ENCODE measurements at places on chromosomes 12 and 14. TPM values are rescaled to one million over a fixed set of nuclear protein-coding genes. Genes with fewer than 3 reads are reported as not detected.

SLIRP gene
- total RNA-seq, result 84.4 TPM

TBC1D30 gene
- total RNA-seq, result 4.1 TPM

IFT81 gene
- 11.4 TPM for total RNA-seq

C14orf119 gene
- 37.6 TPM for total RNA-seq

ZNF385A gene
- total RNA-seq, result 27.6 TPM

ARHGEF25 gene
- total RNA-seq, result 73.0 TPM

SIX1 gene
- total RNA-seq, result 10.6 TPM

CLEC14A gene
- 36.8 TPM for total RNA-seq

KRT80 gene
- total RNA-seq, result 0.12 TPM

BIN2 gene
- 11.7 TPM for total RNA-seq

CTSG gene
- 3.6 TPM for total RNA-seq

YARS2 gene
- 11.5 TPM for total RNA-seq

ALDH2 gene
- 134 TPM for total RNA-seq

PLEKHG3 gene
- total RNA-seq, result 46.5 TPM

TAS2R50 gene
- 3.3 TPM for total RNA-seq

MIPOL1 gene
- total RNA-seq, result 20.6 TPM

PDE3A gene
- 99.3 TPM for total RNA-seq

GRCh38 chr12:94705676-94706075 is 55.3 kb upstream of the TMCC3 start:
- peaks cover 2% of the 10 kb centered on the region for H3K4me1 ChIP-seq
- H3K4me3 ChIP-seq, result no peak overlapping the region
- H3K36me3 ChIP-seq, result no peaks in the 10 kb centered on the region
- H3K27me3 ChIP-seq, result no peaks in the 10 kb centered on the region
- no peak for DNase-seq

DNA sequence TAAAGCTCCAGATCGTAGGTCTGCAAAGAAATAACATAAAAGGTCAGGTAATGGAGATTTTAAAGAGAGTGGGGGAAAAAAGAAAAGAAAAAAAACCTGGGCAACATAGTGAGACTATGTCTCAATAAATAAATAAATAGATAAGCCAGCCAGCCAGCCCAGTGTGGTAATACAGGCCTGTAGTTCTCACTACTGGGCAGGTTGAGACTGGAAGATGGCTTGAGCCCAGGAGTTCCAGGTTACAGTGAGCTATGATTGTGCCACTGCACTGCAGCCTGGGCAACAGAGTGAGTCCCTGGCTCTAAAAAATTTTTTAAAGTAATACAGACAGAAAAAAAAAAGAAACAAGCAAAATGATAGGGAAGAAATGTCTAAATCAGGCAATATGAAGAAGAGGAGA is 43.2 kb upstream of the BBS10 start:
- no peaks in the 10 kb centered on the region for H3K36me3 ChIP-seq
- no peak for DNase-seq
- no peaks in the 10 kb centered on the region for H3K4me1 ChIP-seq
- H3K27ac ChIP-seq, result no peak overlapping the region

DNA sequence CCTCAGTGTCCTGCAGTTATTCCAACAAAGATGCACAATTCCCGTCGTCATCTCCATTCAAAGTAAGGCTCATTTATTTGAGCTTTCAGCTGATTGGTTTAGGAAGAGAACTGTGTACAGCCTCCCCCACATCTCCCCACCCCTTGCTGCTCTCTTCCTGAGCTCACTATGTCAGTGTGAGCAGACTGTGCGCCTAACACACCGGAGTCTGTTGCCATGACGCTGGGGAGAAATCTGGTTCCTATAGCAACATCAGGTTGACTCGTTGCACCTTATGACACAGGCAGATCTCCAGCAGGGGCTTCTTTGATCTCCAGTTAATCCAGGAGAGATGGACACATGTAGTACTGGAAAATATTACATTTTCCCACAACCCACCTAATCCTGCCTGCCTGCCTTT is 319.4 kb downstream of the CACNA1C start:
- no peak overlapping the region for H3K27ac ChIP-seq
- no peaks in the 10 kb centered on the region for H3K27me3 ChIP-seq
- no peak overlapping the region for H3K4me3 ChIP-seq
- H3K36me3 ChIP-seq, result no peaks in the 10 kb centered on the region
- DNase-seq, result no peak

- no peak overlapping the region for H3K4me3 ChIP-seq
- no peaks in the 10 kb centered on the region for H3K36me3 ChIP-seq
These were observed 33.2 kb upstream of the FAM222A start for GRCh38 chr12:109680264-109681005.

DNA sequence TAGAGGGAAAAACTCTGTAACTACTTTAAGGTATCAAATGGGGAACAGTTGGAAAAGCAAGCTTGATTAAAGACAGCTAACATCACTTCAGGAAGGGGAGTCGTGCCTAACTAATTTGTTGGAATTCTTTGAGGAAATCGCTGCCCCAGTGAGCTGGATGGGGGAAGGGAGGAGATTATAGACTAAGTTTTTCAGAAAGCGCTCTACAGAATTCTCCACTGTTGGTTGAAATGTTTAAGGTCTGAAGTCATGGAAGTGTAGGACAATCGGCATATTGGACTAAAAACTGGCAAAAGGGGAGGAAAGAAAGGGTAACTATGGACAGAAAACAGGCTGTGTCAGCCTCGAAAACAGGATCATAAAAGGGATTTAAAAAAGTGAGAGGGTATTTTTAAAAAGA is 229.9 kb upstream of the HMGA2 start:
- no peaks in the 10 kb centered on the region for H3K27me3 ChIP-seq
- H3K4me3 ChIP-seq, result no peak overlapping the region
- no peak overlapping the region for H3K27ac ChIP-seq
- H3K36me3 ChIP-seq, result no peaks in the 10 kb centered on the region

- no peaks in the 10 kb centered on the region for H3K4me1 ChIP-seq
- no peak for DNase-seq
- no peaks in the 10 kb centered on the region for H3K36me3 ChIP-seq
- no peaks in the 10 kb centered on the region for H3K27me3 ChIP-seq
- no peak overlapping the region for H3K27ac ChIP-seq
- no peak overlapping the region for H3K4me3 ChIP-seq
These were observed 27.1 kb upstream of the COL2A1 start for GRCh38 chr12:48031135-48031960.

DNA sequence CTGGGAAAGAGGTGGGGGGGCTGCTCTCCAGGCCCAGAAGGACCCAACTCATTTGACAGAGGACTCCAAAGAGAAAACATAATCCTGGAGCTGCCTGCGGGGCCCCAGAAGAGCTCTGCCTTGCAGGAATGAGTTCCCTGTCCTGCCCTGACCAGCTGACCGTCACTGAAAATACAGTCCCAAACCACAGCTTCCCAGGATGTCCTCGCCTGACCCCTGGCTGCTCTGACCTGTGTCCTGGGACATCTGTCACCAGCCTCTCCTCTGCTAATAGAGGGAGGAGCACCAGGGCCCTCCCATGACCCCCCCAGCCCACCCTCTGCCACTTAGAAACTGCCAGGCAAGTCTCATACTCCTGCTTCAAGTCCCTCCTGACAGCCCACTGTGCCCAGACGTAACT is 9.8 kb downstream of the FIGNL2 start:
- DNase-seq, result no peak
- H3K27ac ChIP-seq, result no peak overlapping the region
- H3K27me3 ChIP-seq, result no peaks in the 10 kb centered on the region
- H3K36me3 ChIP-seq, result no peaks in the 10 kb centered on the region

- DNase-seq, result no peak
- no peaks in the 10 kb centered on the region for H3K36me3 ChIP-seq
- H3K4me3 ChIP-seq, result no peak overlapping the region
- H3K4me1 ChIP-seq, result no peaks in the 10 kb centered on the region
- H3K27me3 ChIP-seq, result no peaks in the 10 kb centered on the region
- no peak overlapping the region for H3K27ac ChIP-seq
These were observed 523.4 kb downstream of the FSCB start for GRCh38 chr14:43983721-43984120.

- no peak overlapping the region for H3K27ac ChIP-seq
- H3K27me3 ChIP-seq, result no peaks in the 10 kb centered on the region
- H3K4me3 ChIP-seq, result no peak overlapping the region
- no peaks in the 10 kb centered on the region for H3K36me3 ChIP-seq
- H3K4me1 ChIP-seq, result no peaks in the 10 kb centered on the region
These were observed 448.1 kb downstream of the ADAMTS20 start for GRCh38 chr12:43103866-43104265.

GRCh38 chr12:50221228-50222008 is 54.2 kb upstream of the CERS5 start:
- peaks cover 4% of the 10 kb centered on the region for H3K4me1 ChIP-seq
- no peaks in the 10 kb centered on the region for H3K36me3 ChIP-seq
- no peaks in the 10 kb centered on the region for H3K27me3 ChIP-seq
- H3K27ac ChIP-seq, result peak overlapping the region; percentile 64
- DNase-seq, result no peak

- no peaks in the 10 kb centered on the region for H3K4me1 ChIP-seq
- peak overlapping the region; percentile 10 for H3K4me3 ChIP-seq
- H3K27me3 ChIP-seq, result no peaks in the 10 kb centered on the region
- no peak overlapping the region for H3K27ac ChIP-seq
- peak; percentile 60 for DNase-seq
These were observed 73.0 kb downstream of the CIT start for GRCh38 chr12:119804011-119804641.

DNA sequence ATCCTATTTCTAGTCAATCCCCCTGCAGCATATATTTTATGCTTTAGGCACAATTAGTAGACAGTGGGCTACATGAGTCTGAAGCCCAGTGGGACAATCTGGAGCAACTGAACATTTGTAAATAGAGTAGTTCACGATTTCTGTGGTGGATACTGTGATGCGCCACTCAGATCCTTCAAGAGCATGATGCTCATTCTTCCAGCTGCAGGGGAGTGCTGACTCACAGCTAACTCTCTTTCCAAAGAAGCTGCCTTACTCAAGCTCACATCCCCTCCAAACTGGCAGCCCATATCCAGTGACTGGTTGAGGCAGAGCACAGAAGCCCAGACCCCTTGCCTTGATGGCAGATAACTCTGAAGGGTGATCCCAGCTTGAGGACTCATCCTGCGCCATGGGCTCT is 224.2 kb upstream of the EEA1 start:
- DNase-seq, result no peak
- H3K36me3 ChIP-seq, result no peaks in the 10 kb centered on the region
- no peaks in the 10 kb centered on the region for H3K27me3 ChIP-seq
- H3K4me3 ChIP-seq, result no peak overlapping the region

GRCh38 chr12:7304456-7304855 is 584 bp downstream of the ACSM4 start:
- H3K4me1 ChIP-seq, result no peaks in the 10 kb centered on the region
- no peaks in the 10 kb centered on the region for H3K36me3 ChIP-seq
- no peak overlapping the region for H3K4me3 ChIP-seq
- no peak overlapping the region for H3K27ac ChIP-seq
- no peak for DNase-seq
- no peaks in the 10 kb centered on the region for H3K27me3 ChIP-seq

GRCh38 chr12:131764738-131765137 is 53.8 kb downstream of the SFSWAP start:
- no peak for DNase-seq
- no peak overlapping the region for H3K4me3 ChIP-seq
- no peaks in the 10 kb centered on the region for H3K4me1 ChIP-seq
- H3K27ac ChIP-seq, result no peak overlapping the region

DNA sequence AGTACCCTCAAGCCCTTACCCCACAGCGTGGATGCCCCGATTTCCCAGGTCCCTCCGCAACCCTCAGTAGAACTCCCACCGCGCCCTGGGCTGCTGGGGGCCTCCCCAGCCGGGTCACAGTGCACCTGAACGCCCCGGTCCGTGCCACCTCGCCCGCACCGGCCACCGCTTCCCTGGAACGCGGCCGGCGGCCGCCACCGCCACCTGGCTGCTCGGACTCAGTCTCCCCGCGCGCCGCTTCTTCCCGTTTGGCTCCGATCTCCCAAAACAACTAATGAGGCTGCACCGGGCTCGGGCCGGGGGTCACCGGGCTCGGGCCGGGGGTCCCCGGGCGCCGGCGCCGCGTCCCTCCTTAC is 1.0 kb downstream of the ITPK1 start:
- H3K27me3 ChIP-seq, result no peaks in the 10 kb centered on the region
- peak overlapping the region; percentile 93 for H3K4me3 ChIP-seq
- no peaks in the 10 kb centered on the region for H3K36me3 ChIP-seq
- DNase-seq, result peak; percentile 60
- H3K27ac ChIP-seq, result no peak overlapping the region
- H3K4me1 ChIP-seq, result no peaks in the 10 kb centered on the region

DNA sequence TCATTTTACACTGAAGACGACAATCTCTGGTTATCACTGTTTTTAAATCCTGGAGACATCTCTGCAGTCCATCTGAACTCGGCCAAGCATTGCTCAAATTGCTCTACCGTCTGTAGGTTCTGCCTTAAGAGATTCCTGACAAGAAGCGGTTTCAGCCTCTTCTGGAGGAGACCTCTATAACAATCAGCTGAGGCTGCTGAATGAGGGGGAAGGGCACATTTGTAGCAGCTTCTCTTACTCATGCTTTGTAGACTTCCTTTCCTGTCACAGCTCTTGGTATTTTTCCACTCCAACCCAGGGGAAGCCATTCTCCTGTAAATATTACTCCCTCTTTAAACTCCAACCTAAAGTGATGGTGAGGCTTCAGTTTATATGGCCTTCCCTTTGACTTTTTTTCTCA is 3.0 kb downstream of the ARG2 start:
- H3K27ac ChIP-seq, result peak overlapping the region; percentile 25
- no peak for DNase-seq
- H3K4me3 ChIP-seq, result no peak overlapping the region
- no peaks in the 10 kb centered on the region for H3K36me3 ChIP-seq

- no peak overlapping the region for H3K4me3 ChIP-seq
- no peaks in the 10 kb centered on the region for H3K36me3 ChIP-seq
- no peaks in the 10 kb centered on the region for H3K4me1 ChIP-seq
These were observed 114.3 kb downstream of the TSPAN9 start for GRCh38 chr12:3191450-3191849.

- DNase-seq, result no peak
- no peak overlapping the region for H3K27ac ChIP-seq
- no peaks in the 10 kb centered on the region for H3K4me1 ChIP-seq
- no peak overlapping the region for H3K4me3 ChIP-seq
These were observed 29.8 kb downstream of the SCFD1 start for GRCh38 chr14:30651937-30652336.

- H3K4me1 ChIP-seq, result no peaks in the 10 kb centered on the region
- no peaks in the 10 kb centered on the region for H3K27me3 ChIP-seq
- H3K36me3 ChIP-seq, result no peaks in the 10 kb centered on the region
These were observed 866 bp downstream of the KRT79 start for GRCh38 chr12:52832985-52833905.

- no peak for DNase-seq
- no peak overlapping the region for H3K4me3 ChIP-seq
- H3K27me3 ChIP-seq, result no peaks in the 10 kb centered on the region
- no peaks in the 10 kb centered on the region for H3K36me3 ChIP-seq
These were observed 28.6 kb downstream of the PACS2 start for GRCh38 chr14:105343194-105343593.

DNA sequence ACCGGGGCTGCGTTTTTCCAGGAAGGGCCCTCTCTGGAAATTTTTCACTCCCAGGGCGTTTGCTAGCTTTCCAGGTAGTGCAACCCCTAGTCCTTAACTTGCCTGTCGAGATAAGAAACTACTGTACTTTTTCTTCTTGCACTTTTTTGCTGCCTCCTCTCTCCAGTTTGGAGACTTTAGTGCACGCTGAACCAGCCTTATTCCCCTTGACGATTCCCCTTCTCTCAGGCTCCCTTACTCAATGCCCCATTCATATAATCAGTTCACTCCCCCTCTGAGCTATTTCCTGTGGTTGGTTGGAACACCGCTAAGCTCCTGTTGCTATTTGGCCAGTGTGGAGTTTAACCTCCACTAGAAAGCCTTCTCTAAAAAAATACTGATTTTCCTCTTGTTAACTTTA is 682 bp downstream of the CREBL2 start:
- H3K36me3 ChIP-seq, result no peaks in the 10 kb centered on the region
- H3K27ac ChIP-seq, result no peak overlapping the region
- H3K4me3 ChIP-seq, result peak overlapping the region; percentile 42
- DNase-seq, result no peak

Data from aorta (tissue), 5 donors.